Mesothelial cell of epicardium (in vitro differentiated cells): ENCODE measurements at places on chromosomes 7 and 10. TPM values are rescaled to one million over a fixed set of nuclear protein-coding genes. Genes with fewer than 3 reads are reported as not detected.
A peak's percentile ranks its signal among the peaks of the same experiment; 100 is the strongest.

GRCh38 chr7:158431055-158431940, 156.3 kb downstream of the PTPRN2 start:
- DNase-seq: no peak
- peaks cover 21% of the 10 kb centered on the region for H3K4me1 ChIP-seq
- H3K27ac ChIP-seq: no peak overlapping the region
- H3K27me3 ChIP-seq: peaks cover 8% of the 10 kb centered on the region

- DNase-seq: no peak
- H3K4me3 ChIP-seq: no peak overlapping the region
These were observed 169.6 kb upstream of the FAM171A1 start for GRCh38 chr10:15540727-15541126.

DNA sequence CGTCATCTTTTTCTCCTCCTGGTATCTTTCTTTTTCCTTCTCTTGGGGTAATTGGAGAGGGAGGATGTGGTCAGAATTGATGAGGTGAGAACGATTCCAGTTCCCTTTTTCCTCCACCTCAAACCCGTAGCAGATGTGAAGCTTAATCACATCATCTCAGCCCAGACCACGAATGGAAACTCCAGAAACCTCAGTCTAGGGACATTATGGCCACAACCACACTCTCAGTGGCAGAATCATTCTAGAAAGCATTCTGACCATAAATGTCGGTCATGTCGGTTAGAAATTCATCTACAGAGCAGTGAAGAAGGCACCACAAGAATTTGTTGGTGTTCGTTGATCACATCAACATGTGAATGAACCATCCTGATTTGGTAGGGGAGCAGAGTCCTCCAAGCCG, 78.7 kb downstream of the GATA3 start:
- H3K27me3 ChIP-seq: peaks cover 2% of the 10 kb centered on the region
- no peak overlapping the region for H3K27ac ChIP-seq

DNA sequence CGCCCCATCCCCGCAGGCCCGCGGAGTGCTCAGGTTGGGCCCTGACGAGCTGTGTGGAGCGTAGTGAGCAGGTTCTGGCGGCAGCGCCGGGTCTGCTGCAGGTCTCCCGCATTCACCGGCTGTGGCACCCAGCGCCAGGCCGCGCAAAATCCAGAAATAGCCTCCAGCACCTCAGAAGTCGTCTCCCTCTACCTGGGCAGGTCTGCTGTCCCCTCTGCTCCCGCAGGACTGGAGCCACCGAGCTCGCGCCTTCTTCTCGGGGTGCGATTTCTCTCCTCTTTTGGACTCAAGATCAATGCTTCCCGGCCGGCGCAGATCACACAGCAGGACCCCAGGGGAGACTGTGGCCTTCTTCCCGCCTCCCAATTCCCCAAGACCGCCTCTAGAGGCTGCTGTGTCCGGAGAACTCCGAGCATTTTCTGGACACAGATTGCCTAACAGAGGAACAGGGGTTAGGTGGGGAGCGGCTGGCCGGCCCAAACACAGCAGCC, 8.4 kb downstream of the TLX1 start:
- H3K36me3 ChIP-seq: no peaks in the 10 kb centered on the region
- H3K4me1 ChIP-seq: peaks cover 4% of the 10 kb centered on the region
- DNase-seq: no peak
- no peak overlapping the region for H3K4me3 ChIP-seq
- H3K27ac ChIP-seq: no peak overlapping the region
- peaks cover 100% of the 10 kb centered on the region for H3K27me3 ChIP-seq

DNA sequence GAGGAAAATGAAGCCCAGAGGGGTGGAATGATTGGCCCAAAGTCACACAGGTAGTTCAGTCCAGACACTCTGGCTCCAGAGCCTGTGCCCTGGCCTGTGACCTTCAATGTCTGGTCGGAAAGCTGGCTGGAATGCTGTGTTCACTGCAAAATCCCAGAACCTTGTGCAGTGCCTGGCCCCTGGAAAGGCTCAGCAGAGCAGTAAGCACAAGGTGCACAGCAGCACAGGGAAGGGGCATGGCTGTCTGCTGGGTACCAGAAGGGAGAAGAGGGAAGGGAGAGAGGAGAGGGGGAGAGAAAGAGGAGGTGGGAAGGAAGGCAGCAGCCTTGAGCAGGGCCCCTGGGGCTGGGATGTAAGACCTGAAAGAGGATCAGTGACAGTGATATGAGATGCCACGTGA, 28.4 kb upstream of the C10orf71 start:
- H3K4me1 ChIP-seq: peaks cover 4% of the 10 kb centered on the region
- H3K36me3 ChIP-seq: no peaks in the 10 kb centered on the region
- no peak overlapping the region for H3K27ac ChIP-seq
- peaks cover 7% of the 10 kb centered on the region for H3K27me3 ChIP-seq
- no peak overlapping the region for H3K4me3 ChIP-seq

DNA sequence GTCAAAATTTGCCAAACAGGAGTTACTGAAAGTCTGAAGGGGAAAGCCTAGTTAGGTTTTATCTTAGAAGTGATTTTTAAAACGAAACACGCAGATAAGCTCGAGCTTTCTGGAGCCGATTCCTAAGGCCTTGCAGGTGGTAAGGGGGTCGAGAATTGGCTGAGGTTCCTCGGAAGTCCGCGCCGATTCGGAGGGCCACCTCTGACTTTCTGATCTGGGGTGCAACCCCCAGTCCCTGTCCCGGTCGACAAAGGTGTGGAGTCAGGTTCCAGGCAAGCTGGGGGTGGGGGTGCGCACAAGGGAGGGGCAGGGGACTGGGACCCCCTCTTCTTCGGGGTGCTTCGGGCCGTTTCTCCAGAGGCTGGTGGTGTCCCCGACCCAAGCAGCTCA, 701 bp upstream of the CUL1 start:
- peak overlapping the region; percentile 88 for H3K27ac ChIP-seq
- peak overlapping the region; percentile 83 for H3K4me3 ChIP-seq
- no peak for DNase-seq
- no peaks in the 10 kb centered on the region for H3K36me3 ChIP-seq
- H3K27me3 ChIP-seq: no peaks in the 10 kb centered on the region
- H3K4me1 ChIP-seq: peaks cover 39% of the 10 kb centered on the region

GRCh38 chr7:131111081-131111576, 216.5 kb upstream of the MKLN1 start:
- H3K4me3 ChIP-seq: peak overlapping the region; percentile 95
- peaks cover 38% of the 10 kb centered on the region for H3K4me1 ChIP-seq
- no peak overlapping the region for H3K27ac ChIP-seq
- peaks cover 59% of the 10 kb centered on the region for H3K27me3 ChIP-seq
- DNase-seq: no peak
- no peaks in the 10 kb centered on the region for H3K36me3 ChIP-seq

Gene IRF5
- 0.51 to 0.90 TPM (median 0.56 TPM) in 3 replicates for total RNA-seq

Gene ASB4
- 0.07 to 0.29 TPM (median 0.09 TPM) in 3 replicates for total RNA-seq
